Ascending aorta (tissue), 2 donors: ENCODE measurements at places on chromosomes 7 and 10.

DNA sequence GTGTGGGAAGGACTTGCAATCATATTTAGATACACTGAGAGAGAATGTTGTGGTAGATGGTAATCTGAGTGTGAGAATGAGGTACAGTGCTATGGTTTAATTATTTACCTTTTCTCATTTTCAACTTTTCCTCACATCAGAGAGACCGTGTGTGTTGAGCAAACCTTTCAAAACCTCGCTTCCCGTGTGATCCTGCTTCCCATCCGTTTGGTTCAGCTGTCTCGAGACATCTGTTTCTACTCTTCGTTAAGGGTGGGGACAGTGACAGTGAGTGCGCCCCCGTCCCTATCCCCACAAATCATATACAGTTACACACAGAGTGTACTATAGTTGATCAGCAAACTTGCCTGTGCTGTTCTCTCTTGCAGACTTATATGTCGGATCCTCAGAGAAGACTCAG is 33.0 kb upstream of the NOBOX start:
- H3K27me3 ChIP-seq: no peaks in the 10 kb centered on the region
- no peak overlapping the region for H3K4me3 ChIP-seq
- DNase-seq: no peak
- no peaks in the 10 kb centered on the region for H3K4me1 ChIP-seq

- H3K36me3 ChIP-seq: no peaks in the 10 kb centered on the region
- H3K4me3 ChIP-seq: no peak overlapping the region
- no peak for DNase-seq
- H3K4me1 ChIP-seq: no peaks in the 10 kb centered on the region
- H3K27me3 ChIP-seq: no peaks in the 10 kb centered on the region
Measured at GRCh38 chr7:34066411-34066810, 161.1 kb downstream of the BMPER start.

DNA sequence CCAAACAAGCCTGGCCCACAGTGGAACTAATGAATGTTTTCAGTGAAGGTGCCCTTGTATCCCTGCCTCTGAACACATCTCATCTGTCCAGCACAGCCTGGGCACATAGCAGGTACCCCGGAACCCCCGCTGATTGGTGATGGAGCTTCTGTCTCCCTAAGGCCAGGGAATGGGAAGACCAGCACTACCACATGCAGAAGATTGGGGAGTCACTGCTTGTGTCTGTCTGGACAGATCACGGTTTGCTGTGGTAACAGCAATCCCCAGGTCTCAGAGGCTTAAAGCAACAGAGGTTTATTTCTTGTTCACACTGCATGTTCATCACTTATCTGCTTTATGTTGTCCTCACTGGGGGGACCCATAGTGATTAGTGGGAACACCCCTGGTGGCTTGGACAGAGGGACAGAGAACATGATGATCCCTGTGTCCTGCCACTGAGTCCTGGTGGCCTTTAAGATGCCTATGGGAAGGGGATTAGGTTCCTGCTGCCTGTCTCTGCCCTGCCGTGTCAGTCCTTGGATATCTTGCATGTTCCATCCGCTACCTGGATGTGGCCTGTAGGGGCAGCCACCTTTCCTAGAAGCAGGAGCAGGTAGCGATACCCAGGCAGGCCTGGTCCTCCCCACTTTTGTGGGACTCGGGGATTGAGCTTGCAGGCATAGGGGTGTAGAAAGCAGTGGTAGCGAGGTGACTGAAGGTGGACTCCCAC is 3.6 kb downstream of the TSPAN14 start:
- no peak overlapping the region for H3K4me3 ChIP-seq
- no peaks in the 10 kb centered on the region for H3K36me3 ChIP-seq
- no peaks in the 10 kb centered on the region for H3K27me3 ChIP-seq
- no peak for DNase-seq
- H3K27ac ChIP-seq: no peak overlapping the region

DNA sequence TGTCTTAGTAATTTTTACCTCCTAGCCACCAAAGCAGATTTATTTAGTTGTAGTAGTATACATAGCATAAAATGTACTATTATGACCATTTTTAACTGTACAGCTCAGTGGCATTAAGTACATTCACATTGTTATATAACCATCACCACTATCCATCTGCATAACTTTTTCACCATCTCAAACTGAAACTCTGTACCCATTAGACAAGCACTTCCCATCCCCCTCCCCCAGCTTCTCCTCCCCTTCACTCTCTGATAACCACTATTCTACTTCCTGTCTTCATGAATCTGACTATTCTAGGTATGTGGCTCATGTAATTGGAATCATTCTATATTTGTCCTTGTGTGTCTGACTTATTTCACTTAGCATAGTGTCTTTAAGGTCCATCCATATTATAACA is 71.9 kb downstream of the MRPL32 start:
- no peak for DNase-seq
- no peak overlapping the region for H3K27ac ChIP-seq
- H3K4me1 ChIP-seq: no peaks in the 10 kb centered on the region
- H3K4me3 ChIP-seq: no peak overlapping the region

GRCh38 chr7:21526007-21526406 is 16.8 kb upstream of the DNAH11 start:
- DNase-seq: no peak
- H3K4me3 ChIP-seq: no peak overlapping the region
- H3K36me3 ChIP-seq: no peaks in the 10 kb centered on the region
- no peak overlapping the region for H3K27ac ChIP-seq

DNA sequence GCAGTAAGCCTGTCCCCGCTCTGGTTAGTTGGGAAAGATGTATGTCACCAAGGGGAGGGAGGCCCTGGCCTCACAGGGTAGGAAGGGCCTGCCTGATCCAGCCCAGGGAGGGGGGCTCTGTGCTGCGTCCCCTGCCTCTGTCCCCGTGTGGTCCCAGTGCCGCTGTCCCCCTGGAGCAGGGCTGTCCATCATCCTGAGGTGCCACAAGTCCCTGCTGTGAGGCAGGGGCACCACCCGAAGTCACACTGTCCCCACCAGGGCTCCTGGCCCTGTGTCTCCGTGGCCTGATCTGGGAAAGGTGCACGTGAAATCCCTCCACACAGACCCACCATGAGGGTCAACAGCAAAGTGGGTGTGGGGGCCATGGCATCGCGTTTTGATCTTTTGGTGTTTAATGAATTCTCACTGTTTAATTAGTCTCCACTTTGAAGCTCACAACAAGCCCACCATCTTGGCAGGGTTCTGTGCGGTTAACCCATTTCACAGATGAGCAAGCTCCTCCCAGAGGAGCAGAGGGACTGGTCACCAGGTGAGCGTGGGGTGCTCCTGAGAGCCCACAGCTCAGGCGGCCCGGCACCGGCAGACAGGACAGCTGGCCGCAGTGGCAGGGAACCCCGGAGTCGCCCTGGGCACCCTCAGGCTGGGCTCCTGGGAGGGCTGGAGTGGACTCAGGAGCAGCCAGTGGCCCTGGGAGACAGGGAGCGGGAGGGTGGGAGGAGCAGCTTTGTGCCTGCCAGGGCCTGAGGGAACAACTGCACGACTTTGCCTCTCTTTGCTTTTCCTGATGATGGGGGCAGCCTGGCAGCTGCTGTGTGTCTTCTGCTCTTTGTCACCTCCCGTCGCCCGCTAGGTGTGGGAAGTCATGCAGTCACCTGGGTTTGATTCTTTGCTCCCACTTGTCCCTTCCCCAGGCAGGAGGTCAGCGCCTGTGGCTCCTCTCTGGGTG is 12.0 kb upstream of the CRYGN start:
- DNase-seq: no peak
- H3K4me1 ChIP-seq: no peaks in the 10 kb centered on the region
- H3K27me3 ChIP-seq: no peaks in the 10 kb centered on the region
- H3K36me3 ChIP-seq: no peaks in the 10 kb centered on the region

DNA sequence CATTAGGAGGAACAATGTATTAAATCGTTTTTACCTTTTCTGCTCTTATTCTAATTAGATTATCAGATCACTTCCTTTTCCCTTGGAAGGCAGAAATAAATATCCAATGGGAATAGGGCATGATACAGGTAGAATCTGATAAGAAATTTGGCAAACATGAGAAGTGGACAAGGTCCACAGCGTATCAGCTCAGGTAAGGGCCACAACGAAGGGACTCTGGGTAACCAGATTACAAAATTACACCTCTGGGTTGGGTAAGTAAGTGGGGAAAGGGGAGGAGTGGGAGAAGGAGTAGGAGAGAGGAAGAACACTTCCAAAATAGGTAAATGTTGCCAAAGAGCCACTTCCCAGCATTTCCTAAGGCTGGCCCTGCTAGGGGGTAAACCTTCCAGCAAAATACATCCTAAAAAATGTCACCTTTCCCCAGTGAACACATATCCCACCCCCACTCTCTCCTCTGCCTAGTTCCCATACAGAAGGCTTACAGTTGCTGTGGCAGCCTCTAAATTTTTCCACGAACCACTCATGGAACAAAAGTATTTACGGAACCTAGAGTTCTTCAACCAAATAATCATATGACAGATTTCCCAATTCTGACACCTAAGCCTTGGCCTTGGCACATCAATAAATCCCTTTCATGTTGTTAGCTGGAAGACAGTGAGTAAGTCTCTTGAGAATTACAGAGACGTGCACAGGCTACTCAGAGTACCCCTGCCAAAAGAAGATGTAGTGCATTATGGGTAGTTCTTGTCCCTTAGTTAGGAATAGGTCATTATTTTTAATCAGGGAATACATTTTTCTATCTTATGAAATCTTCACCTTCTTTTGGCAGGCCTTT is 51.5 kb upstream of the DLX6 start:
- no peaks in the 10 kb centered on the region for H3K27me3 ChIP-seq
- no peak overlapping the region for H3K27ac ChIP-seq
- no peak for DNase-seq
- no peak overlapping the region for H3K4me3 ChIP-seq
- H3K4me1 ChIP-seq: peaks cover 8% of the 10 kb centered on the region

GRCh38 chr7:129784783-129785684 is 167.7 kb downstream of the UBE2H start:
- peaks cover 45% of the 10 kb centered on the region for H3K27me3 ChIP-seq
- H3K4me1 ChIP-seq: peaks cover 16% of the 10 kb centered on the region
- no peak overlapping the region for H3K27ac ChIP-seq
- H3K36me3 ChIP-seq: no peaks in the 10 kb centered on the region
- peak overlapping the region; percentile 39 for H3K4me3 ChIP-seq
- no peak for DNase-seq

- H3K27ac ChIP-seq: peak overlapping the region; percentile 70
- DNase-seq: no peak
- H3K36me3 ChIP-seq: no peaks in the 10 kb centered on the region
- peaks cover 16% of the 10 kb centered on the region for H3K4me1 ChIP-seq
Measured at GRCh38 chr10:122490786-122491680, 29.7 kb downstream of the HTRA1 start.

DNA sequence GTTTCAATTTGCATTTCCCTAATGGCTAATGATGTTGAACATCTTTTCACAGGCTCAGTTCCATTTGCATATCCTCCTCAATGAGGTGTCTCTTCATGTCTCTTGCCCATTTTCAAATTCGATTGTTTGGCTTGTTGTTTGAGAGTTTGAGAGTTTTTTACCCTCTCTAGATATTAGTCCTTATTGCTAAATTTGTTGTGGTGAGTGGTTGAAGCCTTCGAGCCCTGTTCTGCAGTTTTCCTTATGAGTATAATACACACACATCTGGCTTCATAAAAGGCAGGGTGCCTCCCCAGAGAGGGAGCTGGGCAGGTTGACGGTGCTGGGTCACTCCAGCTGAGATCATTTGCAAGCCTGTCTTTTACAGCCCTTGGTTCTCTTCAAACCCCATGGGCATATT is 65.1 kb downstream of the RGS10 start:
- peaks cover 3% of the 10 kb centered on the region for H3K4me1 ChIP-seq
- no peaks in the 10 kb centered on the region for H3K27me3 ChIP-seq
- H3K4me3 ChIP-seq: no peak overlapping the region
- DNase-seq: no peak

DNA sequence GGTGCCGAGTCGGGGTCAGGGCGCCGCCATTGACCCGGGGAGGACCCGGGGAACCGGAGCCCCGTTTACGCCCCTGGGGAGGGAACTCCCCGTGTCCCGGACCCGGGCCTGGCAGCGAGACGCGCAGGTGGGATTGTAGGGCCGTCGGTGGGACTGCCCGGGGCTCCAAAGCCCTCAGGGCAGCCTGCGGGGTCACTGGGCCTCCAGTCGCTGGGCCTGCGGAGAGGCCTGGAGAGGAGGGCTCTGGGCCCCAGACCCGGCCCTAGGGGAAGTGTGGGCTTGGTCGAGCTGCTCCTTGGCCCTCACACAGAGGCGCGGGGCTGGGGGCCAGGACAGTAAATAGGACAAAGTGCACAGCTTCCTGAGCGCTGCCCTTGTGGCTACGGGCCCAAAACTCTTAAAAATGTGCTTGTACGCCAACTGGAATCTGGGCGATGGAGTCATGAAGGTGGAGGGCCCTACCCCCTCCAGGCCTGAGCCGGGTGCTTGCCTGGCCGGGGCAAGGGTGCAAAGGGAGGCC is 657 bp downstream of the ECHDC3 start:
- peak overlapping the region; percentile 87 for H3K4me3 ChIP-seq
- H3K36me3 ChIP-seq: no peaks in the 10 kb centered on the region
- DNase-seq: no peak
- no peak overlapping the region for H3K27ac ChIP-seq
- no peaks in the 10 kb centered on the region for H3K27me3 ChIP-seq
- no peaks in the 10 kb centered on the region for H3K4me1 ChIP-seq

DNA sequence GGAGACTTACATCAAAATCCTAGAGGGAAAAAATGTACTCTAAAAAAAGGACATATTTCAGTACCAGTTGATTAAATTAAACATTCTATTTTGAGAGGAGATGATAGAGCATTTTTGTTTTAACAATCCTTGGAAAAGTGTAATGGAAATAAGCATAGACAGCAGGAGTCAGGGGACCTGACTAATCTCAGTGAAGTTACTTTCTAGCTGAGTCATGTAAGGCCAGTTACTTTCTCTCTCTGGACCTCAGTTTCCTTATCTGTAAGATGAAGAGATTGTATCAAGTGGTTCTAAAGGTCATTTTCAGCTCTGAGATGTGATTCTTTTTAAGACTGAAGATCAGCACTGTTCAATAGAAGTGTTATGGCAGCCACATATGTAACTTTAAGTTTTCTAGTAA is 44.1 kb downstream of the VTI1A start:
- no peaks in the 10 kb centered on the region for H3K27me3 ChIP-seq
- no peak overlapping the region for H3K27ac ChIP-seq
- no peak for DNase-seq

GRCh38 chr7:78301407-78301806 is 502.8 kb downstream of the PHTF2 start:
- no peaks in the 10 kb centered on the region for H3K27me3 ChIP-seq
- no peaks in the 10 kb centered on the region for H3K4me1 ChIP-seq
- no peak for DNase-seq
- H3K27ac ChIP-seq: no peak overlapping the region

GRCh38 chr7:14021069-14021468 is 31.6 kb upstream of the ETV1 start:
- no peaks in the 10 kb centered on the region for H3K36me3 ChIP-seq
- DNase-seq: no peak
- H3K4me3 ChIP-seq: no peak overlapping the region
- H3K27me3 ChIP-seq: no peaks in the 10 kb centered on the region
- H3K4me1 ChIP-seq: no peaks in the 10 kb centered on the region
- no peak overlapping the region for H3K27ac ChIP-seq

DNA sequence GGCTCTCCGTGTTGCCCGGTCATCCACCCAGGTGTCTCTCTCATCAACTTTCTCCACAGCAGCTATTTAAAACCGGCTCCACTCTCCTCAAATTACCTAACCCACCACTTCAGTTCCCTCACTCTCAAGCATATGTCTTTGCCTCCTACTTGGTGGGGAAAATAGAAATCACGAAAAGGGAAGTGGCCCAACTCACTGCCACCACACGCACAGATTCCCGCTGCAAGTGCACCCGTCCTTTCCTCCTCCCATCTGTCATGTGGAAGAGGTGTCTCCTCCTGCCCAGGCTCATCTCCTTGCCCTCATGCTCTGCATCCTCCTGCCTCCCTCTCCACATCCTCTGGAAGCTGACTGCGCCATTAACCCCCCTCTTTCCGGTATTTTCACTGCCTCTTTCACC is 80.8 kb upstream of the MKX start:
- no peak overlapping the region for H3K27ac ChIP-seq
- DNase-seq: no peak
- no peaks in the 10 kb centered on the region for H3K27me3 ChIP-seq
- H3K4me1 ChIP-seq: no peaks in the 10 kb centered on the region
- no peaks in the 10 kb centered on the region for H3K36me3 ChIP-seq
- H3K4me3 ChIP-seq: no peak overlapping the region
